ENCODE measurements at places on chromosomes 2 and 18.

DNA sequence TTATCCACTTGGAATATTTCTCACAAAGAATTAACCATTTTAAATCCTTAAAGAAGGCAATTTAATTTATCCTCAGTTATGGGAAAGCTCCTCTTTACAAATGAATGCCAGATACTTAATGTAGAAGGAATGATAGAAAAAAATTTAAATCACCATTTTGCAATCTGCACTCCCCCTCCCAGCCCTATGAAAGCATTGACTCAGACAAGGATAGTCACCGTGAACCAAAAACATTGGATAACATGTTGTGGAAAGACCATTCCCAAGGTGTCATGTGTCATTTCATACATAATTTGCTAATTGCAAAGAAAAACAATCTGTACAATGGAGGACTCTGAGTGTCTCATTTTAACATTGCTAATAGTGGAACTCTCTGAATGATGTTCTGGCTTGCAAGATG, 421.0 kb downstream of the TXNL1 start:
- no peak overlapping the region for H3K27ac ChIP-seq
- H3K36me3 ChIP-seq = no peaks in the 10 kb centered on the region
- no peak for DNase-seq

DNA sequence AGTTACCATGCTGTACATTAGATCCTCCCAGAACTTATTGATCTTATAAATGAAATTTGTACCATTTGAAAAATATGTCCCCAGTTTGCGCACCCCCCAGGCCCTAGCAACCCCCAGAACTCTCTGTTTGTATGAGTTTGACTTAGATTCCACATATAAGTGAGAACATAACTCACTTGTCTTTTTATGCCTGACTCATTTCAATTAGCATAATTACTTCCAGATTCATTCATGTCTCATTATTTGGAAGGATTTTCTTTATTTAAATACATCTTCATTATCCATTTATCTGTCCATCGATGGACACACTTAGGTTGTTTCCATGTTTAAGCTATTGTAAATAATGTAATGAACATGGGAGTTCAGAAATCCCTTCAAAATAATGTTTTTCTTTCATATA, 705.9 kb downstream of the CCDC85A start:
- no peak overlapping the region for H3K4me3 ChIP-seq
- H3K27ac ChIP-seq = no peak overlapping the region
- H3K36me3 ChIP-seq = no peaks in the 10 kb centered on the region
- no peak for DNase-seq
- H3K4me1 ChIP-seq = no peaks in the 10 kb centered on the region

GRCh38 chr2:310994-311393, 23.1 kb upstream of the ALKAL2 start:
- DNase-seq = no peak
- H3K36me3 ChIP-seq = no peaks in the 10 kb centered on the region
- H3K4me3 ChIP-seq = no peak overlapping the region
- no peaks in the 10 kb centered on the region for H3K27me3 ChIP-seq

DNA sequence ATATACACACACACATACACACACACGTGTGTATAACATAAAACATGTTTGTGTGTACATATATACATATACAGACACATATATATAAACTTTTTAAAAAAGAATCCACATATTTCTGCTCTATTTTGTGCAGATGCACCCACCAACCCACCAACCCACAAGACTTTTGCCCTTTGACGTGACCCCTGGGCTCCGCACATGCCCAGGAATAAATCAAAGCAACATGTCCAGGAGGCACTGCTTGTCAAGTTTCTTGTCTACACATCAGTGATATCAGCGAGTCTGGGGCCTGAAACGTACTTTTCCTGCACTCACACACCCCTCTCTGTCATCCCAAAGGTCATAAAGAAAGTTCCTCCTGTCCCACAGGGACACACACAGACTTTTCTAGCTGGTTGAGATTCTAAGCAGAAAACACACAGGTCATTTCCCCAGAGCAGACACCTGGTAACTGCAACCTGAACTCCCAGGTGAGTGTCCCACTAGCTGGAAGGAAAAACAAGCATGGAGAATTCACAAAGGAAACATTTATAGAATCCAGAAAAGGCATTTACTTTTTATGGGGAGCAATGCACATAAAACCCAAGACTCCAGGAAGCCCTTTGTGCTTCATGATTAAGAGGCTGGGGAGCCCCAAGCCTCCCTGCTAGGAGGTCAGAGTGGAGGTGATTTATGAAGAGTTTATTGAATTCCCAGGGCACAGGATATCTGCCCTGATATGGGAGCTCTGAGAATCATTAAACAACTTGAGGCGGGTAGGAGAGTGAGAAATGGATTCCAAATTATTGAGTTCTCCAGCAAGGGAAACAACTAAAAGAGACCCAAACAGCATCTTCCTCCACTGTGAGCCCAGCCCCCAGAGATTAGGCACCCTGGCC, 211.6 kb downstream of the MGAT5 start:
- H3K27me3 ChIP-seq = no peaks in the 10 kb centered on the region
- H3K36me3 ChIP-seq = no peaks in the 10 kb centered on the region
- H3K27ac ChIP-seq = no peak overlapping the region
- H3K4me1 ChIP-seq = peaks cover 4% of the 10 kb centered on the region

DNA sequence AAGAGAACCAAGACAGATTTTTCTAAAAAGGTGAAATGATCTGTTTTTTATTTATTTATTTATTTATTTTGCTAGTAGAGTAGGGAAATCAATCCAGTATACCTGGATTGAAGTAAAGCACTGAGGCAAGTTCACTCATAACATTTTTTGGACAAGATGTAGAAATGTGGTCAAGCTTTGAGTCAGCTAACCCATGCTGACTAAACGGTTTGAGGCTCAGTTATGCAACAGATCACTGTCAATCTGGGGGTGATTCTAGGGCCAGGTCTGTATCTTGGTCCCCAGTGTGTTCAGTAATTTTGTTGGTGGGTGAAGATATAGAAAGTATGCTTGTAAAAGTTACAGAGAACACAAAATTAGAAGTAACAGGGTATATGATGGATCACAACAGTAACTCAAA, 60.2 kb downstream of the RMDN2 start:
- H3K27ac ChIP-seq = no peak overlapping the region
- H3K36me3 ChIP-seq = no peaks in the 10 kb centered on the region
- DNase-seq = no peak
- H3K4me3 ChIP-seq = no peak overlapping the region

GRCh38 chr18:10033016-10033399, 119.2 kb downstream of the VAPA start:
- H3K27ac ChIP-seq = no peak overlapping the region
- no peaks in the 10 kb centered on the region for H3K36me3 ChIP-seq
- no peak for DNase-seq
- no peak overlapping the region for H3K4me3 ChIP-seq
- no peaks in the 10 kb centered on the region for H3K27me3 ChIP-seq

- no peaks in the 10 kb centered on the region for H3K4me1 ChIP-seq
- DNase-seq = no peak
- H3K4me3 ChIP-seq = no peak overlapping the region
- H3K36me3 ChIP-seq = no peaks in the 10 kb centered on the region
- no peak overlapping the region for H3K27ac ChIP-seq
Observed at GRCh38 chr2:97914691-97915213, 81.0 kb downstream of the TMEM131 start.

- no peak overlapping the region for H3K4me3 ChIP-seq
- DNase-seq = no peak
- H3K36me3 ChIP-seq = no peaks in the 10 kb centered on the region
Observed at GRCh38 chr2:200515155-200515554, 5.3 kb upstream of the KCTD18 start.

GRCh38 chr2:52933878-52934277, 833.7 kb upstream of the CHAC2 start:
- no peaks in the 10 kb centered on the region for H3K4me1 ChIP-seq
- H3K36me3 ChIP-seq = no peaks in the 10 kb centered on the region
- H3K27me3 ChIP-seq = no peaks in the 10 kb centered on the region
- no peak overlapping the region for H3K4me3 ChIP-seq
- H3K27ac ChIP-seq = no peak overlapping the region
- DNase-seq = peak; percentile 45

DNA sequence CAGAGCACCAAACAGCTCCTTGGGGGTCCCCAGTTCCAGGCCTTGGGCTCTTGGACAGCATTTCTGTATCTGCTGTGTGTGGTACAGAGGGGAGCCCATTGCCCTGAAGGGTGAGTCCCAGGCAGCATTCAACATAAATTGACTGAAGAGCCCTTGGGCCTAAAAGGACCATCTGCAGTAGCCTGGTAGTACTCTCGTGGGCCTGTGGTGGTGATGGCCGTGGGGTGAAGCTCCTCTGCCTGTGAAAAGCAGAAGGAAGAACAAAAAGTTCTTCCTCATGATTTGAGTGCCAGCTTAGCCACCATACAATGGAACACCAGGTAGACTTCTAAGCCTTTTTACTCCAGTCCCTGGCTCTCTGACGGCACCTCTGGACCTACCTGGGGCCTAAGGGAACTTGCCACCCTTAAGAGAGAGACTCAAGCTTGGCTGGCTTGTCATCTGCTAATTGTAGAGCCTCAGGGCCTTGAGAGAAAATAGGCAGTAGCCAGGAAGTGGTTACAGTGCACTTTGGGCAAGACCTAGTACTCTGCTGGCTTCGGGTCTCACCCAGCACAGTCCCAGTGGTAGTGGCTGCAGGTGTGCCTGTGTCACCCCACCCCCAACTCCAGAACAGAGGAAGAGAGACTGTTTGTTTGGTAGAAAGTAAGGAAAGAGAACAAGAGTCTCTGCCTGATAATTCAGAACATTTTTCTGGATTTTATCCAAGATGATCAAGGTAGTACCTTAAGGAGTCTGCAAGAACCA, 84.6 kb upstream of the CERS6 start:
- no peaks in the 10 kb centered on the region for H3K4me1 ChIP-seq
- no peak for DNase-seq
- no peaks in the 10 kb centered on the region for H3K36me3 ChIP-seq
- no peaks in the 10 kb centered on the region for H3K27me3 ChIP-seq
- no peak overlapping the region for H3K27ac ChIP-seq

All from trophoblast cell (in vitro differentiated cells and primary cell).